ENCODE measurements at places on chromosomes 4 and X.
A peak's percentile ranks its signal among the peaks of the same experiment; 100 is the strongest.

- DNase-seq = peak; percentile 39
These were observed 29.2 kb upstream of the ASMTL start for GRCh38 chrX:1481636-1482529.

GRCh38 chr4:71907782-71908181 lies 123.9 kb upstream of the GC start:
- no peak for DNase-seq

- no peak for DNase-seq
These were observed 101.9 kb downstream of the MAOA start for GRCh38 chrX:43758044-43758443.

DNA sequence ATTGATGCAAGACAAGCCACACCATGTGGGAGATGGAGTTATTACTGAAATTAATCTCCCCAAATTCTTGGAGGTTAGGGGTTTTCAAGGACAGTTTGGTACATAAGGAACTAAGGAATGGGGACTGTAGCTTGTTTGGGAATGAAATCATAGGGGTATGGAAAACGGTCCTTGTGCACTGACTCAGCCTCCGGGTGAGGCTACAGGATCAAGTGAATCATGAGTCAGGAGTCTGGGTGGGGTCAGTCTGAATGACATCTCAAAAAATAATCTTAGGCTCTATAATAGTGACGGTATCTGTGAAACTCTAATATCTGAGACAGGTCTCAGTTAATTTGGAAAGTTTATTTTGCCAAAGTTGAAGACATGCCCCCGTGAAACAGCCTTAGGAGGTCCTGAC lies 128.5 kb upstream of the CYSLTR1 start:
- DNase-seq = no peak

DNA sequence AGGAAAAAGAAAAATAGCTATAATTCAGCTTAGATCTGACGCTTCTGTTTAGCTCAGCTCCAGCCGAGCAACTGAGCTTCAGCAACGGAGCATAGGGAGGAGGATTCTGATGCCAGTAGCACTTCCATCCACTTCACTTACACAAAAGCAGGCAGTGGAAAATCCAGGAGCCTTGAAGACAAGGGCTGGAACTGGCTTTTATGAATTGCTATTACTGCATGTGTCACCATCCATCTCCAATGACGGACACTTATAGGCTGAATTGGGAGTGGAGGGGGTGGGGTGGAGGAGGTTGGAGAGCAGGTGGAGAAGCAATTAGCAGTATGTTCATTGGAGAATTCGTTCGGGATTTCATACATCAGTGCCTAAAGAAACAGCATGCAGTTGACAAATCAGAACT lies 15.6 kb downstream of the ENOX2 start:
- no peak for DNase-seq

DNA sequence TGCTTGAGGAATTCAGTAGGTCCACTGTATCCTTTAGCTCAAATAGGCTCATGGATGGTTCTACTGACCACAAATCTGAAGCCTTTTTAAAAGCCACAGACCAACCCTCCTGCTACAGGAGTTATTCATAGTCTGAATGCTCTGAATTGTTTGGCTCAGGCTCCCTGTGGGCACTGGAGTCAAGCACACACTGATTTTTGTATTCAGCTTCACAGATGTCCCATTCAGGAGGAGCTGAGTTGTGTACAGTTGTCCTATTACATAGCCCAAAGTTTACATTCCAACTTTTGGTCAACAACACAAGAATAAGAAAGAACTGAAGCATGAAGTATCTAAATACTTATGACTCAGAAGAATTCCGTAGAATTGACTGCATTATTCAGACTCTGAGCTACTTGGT lies 243.9 kb downstream of the UNC5C start:
- DNase-seq = no peak

DNA sequence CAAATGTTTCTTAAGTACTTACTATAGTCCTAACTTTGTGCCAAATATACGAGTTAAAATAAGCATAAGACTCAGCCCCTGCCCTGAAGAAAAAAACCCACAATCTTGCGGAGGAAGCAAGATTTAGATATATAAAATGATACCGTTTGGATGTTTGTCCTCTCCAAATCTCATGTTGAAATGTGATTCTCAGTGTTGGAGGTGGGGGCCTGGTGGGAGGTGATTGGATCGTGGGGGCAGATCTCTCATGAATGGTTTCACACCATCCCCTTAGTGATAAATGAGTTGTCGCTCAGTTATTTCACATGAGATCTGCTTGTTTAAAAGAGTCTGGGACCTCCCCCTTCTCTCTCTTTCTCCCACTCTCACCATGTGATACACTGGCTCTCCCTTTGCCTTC lies 28.7 kb downstream of the EFHC2 start:
- DNase-seq = no peak

DNA sequence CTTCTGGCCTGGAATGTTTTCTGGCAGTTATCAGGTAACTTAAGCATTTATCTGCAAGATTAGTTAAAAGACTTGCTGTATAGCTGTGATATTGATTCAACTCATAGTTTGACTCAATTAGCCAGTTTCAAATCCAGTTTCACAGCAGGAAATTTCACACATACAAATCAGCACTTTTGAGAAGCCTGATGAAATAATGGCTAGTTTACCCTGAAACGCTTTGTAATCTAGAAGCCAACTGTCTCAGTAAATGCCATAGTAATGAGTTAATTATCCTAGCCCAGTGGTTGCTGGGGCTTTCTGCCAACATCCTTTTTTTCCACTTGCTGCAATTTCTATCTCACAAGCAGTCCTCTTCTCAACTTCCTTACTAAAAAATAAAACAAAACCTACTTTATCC lies 53.1 kb downstream of the ARHGEF38 start:
- DNase-seq = no peak

DNA sequence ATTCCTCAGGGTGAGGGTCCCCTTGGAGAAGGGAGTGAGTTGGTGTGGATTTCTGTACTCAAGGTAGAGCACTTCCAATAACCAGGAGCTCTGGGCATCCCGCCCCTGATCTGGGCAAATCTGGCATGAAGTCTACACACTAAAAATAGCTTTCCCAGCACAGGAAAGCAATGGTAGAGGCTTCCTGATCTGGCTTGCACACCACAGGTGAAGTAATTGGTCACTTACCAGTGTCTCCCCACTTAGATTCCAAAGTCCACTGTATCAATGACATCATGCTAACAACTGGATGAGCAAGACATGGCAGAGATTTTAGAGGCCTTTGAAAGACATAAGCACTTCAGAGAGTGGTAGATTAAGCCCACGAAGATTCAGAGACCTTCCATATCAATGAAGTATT lies 17.8 kb upstream of the IDS start:
- DNase-seq = no peak

DNA sequence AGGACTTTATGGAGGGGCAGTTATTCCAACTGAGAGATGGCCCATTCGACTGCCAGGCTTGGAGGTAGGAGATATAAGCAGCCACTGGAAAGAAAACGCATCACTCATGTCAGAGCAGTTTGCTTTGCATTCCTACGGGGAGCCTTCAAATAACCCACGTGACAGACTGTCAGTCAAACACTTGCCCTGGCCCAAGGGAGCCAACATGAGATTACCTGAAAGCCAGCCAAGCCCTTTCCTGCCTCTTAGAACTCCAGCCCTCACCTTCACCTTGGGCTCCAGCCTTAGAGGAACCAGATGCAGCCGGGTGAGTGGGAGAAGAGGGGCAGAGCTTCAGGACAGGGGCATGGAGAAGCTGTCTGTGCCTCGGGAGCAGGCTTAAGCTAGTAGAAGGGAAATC lies 95.3 kb upstream of the CXCL13 start:
- no peak for DNase-seq

DNA sequence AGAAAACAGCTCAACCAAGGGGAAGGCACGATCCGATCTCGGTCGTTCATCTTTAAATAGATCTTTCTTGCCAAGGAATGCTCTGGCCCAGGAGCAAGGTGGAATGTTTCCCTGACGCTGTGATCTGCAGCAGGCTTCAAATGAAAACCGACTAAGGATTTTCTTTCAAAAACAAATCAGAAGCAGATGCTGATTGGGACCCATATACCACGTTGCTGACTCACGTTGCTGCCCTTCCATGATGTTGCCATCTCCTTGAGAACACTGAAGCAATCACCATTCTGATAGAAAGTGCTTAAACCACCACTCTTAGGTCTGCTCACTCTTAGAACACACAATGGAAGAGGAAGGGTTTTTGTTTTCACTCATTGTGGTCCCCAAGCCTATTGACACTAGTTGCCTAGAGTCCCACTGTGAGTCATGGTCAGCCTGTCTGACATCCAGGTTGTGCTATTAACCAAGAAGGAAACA lies 26.1 kb downstream of the LAMTOR3 start:
- DNase-seq = peak; percentile 57

DNA sequence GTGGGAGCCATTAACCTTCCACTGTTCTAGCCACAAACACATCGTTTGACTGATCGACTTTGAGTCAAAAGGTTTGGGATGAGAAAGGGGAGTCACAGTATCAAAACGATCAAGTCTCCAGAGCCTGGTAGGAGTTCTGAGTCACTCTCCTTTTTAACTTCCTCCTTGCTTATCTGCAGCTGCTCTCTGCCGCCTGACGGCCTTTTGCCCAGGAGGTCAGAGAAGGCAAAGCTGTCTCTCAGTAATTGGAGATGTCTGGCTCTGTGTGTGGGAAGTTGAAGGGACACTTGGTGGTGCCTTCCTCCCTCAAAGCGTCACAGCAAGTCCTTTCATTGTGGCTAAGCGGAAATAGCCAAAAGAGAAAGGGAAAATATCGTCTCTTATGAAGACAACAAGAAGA lies 63.1 kb downstream of the ANOS1 start:
- no peak for DNase-seq

DNA sequence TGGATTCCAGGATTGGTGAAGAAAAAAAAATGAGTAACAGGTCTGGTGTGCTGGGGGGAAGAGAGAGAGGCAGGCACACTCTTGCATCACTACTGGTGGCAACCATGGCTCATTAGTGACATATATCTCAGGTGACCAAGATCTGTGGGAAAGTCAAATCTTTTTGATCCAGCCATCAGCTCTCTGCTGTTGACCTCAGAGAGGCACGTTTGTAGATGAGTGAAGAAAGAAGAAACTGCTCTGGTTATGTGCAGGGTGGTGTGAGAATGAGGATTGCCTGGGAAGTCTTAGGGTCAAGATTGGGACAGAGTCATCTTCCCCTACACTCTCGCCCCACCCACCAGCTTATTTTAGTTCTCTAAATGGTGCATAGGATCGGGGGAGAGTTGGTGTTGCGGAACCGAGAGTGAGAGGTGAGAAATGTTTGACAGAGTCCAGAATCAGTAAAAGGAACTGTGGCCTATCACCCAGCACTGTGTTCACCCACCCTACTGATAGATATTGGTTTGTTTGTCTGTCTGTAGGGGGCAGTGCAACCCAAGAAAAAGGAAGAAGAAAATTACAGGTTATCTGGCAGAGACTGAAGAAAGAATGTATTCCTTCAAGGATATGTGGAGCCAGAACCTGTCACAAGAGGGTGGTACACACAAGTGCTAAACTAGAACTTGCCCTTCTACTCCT lies 21.9 kb downstream of the ARMCX6 start:
- peak; percentile 33 for DNase-seq

DNA sequence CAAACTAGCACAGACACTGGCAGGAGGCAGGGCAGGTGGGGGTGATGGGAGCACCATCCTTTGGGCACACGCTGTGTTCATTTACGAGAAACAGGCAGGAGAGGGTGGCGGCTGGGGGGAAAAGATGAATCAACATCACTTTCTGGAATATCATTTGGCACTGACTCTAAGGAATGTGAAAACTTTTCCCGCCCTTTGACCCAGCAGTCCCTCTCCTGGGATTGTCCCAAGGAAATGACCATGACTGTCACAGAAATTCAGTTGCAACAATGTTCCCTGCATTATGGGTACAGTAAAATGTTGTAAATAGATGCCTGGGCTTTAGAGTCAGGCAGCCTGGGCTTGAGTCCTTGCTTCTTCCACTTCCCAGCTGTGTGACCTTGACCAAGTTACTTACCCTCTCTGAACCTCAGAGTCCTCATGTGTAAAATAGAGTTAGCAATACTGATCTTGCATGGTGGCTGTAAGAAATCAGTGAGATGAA lies 58.6 kb downstream of the ABLIM2 start:
- no peak for DNase-seq

- DNase-seq = peak; percentile 96
These were observed 14.3 kb downstream of the SLC10A6 start for GRCh38 chr4:86834901-86835300.

- no peak for DNase-seq
These were observed 23.2 kb downstream of the SLC7A11 start for GRCh38 chr4:138218976-138219375.

GRCh38 chr4:65391382-65391781 lies 278.9 kb downstream of the EPHA5 start:
- DNase-seq = no peak

- DNase-seq = no peak
These were observed 25.8 kb upstream of the KLHL34 start for GRCh38 chrX:21683941-21684340.

- DNase-seq = no peak
These were observed 603.8 kb downstream of the RAPGEF2 start for GRCh38 chr4:159706704-159707103.

DNA sequence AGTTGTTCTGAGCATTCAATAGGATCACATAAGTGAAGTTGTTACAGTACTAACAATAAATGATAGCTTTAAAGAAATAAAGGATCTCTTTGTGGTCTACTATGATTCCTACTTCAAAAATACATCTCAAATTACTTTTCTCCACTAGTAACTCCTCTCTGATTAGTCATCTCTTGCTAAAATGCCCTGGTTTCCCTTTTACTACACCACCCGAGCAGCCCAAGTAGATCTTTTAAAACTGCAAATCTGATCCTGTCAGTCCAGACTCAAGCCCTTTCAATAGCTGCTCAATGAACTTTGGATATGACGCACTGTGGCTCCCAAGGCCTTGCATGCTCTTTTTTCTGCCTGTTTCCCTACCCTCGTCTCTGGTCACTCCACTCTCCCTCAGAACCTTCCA lies 97.5 kb downstream of the MAOA start:
- DNase-seq = no peak

DNA sequence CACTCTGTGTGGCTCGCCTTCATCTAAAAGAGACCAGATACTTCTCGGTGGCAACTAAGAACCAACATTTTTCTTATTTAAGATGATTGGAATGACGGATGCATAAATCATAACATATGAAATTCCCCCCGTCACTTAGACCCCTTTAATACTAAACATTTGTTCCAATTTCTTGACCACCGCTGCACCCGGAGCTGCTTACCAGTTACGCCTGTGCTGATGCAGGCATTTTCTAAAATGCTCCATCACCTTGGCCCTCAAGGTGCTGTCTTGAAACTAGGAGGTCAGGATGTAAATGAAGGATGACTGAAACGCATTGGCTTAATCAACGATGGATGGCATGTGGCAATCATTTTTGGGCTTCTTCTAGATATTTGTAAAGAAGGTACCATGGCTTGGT lies 130.0 kb downstream of the CPZ start:
- DNase-seq = no peak

DNA sequence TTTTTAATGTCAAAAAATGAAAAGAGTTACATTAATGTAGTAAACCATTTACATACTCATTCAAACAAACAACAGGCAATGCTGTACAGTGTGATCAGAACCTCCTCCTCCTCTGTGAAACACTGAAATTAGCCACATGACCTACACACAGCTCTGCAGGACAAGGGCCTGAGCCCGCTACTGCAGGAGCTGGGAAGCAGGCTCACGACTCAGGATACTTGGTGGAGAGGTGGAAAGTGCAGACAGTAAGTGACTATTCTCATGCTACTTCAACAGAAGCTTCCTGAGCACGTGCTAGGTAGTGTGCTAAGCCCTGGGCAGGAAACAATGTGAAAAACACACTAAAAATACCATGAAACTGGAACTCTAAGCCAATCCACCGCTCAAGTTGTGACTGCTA lies 56.8 kb downstream of the TAPT1 start:
- no peak for DNase-seq

GRCh38 chrX:140817943-140818342 lies 108.4 kb downstream of the LINC00632 start:
- peak; percentile 10 for DNase-seq

- DNase-seq = no peak
These were observed 15.7 kb downstream of the LRRC66 start for GRCh38 chr4:52004414-52004813.

Data from HFF-Myc (cell line).